ENCODE measurements at places on chromosomes 3 and 15.

DNA sequence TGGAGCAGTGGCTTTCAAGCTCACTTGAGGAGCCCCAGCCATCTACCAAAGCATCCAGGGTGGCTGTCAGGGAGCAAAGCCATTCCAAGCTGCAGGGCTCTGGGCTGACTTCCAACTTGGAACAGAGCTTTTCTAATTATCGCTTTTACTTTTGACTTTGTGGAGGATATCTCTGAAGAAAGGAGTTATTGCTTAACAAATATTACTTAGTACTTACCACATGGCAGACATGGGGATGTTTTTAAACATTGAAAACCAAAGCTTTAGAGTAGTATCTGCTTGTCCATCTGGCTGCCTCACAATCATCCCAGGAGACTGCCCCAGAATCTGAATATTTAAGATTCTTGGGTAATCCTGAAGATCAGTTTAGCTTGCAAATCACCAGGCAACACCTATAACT is 8.9 kb downstream of the TAGLN3 start:
- no peak for DNase-seq

DNA sequence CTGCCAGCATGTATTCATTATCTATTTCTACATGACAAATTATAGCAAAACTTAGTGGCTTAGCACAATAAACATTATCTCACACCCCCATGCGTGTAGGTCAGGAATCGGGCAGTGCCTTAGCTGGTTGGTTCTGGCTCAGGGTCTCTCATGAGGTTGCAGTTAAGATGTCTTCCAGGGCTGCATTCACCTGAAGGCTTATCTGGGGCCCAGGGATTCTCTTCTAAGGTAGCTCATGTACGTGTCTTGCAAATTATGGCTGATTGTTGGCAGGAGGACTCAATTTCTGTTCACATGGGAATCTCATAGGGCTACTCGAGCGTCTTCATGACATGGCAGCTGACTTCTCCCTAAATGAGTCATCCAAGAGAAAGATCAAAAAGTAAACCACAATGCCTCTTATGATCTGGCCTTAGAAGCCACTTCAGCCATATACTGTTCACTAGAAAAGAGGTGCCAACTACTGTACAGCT is 42.9 kb upstream of the TSC22D2 start:
- no peak for DNase-seq

GRCh38 chr3:38726751-38727150 is 77.3 kb upstream of the SCN5A start:
- DNase-seq: no peak

- DNase-seq: no peak
These were observed 32.4 kb upstream of the LDHAL6B start for GRCh38 chr15:59174151-59174834.

DNA sequence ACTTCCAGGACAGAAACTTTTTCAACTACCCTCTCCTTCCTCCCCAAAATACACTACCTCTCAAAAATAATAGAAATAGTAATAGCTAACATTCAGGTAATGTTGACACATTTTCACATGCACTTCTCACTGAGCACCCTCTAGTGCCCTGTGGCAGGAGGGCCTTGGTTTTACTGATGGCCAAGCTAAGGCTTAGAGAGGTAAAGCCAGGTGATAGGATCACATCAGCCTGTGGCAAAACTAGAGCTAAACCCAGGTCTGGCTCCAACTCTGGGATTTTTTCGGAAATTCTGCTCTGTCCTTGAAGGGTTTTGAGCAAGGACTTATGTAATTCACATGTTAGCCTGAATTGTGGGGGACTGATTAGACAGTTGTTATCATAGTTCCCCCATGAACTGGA is 922 bp upstream of the TAMM41 start:
- DNase-seq: no peak

- DNase-seq: no peak
These were observed 8.1 kb downstream of the VGLL3 start for GRCh38 chr3:86982883-86983282.

- DNase-seq: no peak
These were observed 66.7 kb downstream of the FILIP1L start for GRCh38 chr3:100047455-100048141.

DNA sequence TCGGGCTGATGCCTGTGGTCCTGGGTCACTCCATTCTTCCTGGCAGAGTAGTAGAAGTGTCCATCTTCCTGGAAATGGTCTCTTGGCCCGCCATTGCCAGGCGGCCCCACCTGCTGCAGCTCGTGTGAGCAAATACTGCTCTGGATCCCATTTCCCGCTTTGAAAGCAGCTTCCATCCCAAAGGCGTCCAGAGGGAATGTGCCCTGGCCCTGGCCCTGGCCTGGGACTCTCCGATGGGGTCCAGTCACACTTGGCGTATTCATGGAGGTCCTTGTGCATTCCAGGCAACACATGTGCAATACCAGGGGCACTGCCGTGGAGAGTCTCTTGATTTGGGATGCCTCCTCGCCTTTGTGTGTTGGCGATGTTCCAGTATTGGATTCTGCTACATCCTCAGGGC is 111.1 kb downstream of the SNRPN start:
- no peak for DNase-seq
